CD4-positive, alpha-beta T cell treated with Interleukin-21 for 1 hour (primary cell): ENCODE measurements at places on chromosomes 3 and 15.

DNA sequence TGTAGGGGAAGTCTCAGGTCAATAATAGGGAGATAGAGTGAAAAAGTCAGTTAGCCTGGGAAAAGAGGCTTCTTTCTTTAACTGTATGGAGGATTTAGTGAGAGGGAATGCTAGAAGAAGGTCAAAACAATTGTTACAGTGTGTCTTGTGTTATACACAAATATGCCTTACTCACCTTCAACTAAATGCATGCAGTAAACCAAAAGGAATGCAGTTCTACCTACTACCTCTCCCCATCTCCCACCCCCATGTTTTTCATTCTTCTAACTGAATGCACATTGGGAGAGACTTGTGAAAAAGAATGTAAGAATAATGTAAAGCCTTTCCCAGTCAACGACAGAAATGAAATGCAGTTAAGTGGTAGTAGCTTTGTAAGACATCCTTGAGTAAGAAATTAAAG is 33.8 kb downstream of the CCDC66 start:
- DNase-seq = no peak

- peak; percentile 40 for DNase-seq
These were observed at the start of gene THSD4 for GRCh38 chr15:71114887-71115566. Gene THSD4 (plus strand): TSS chr15:71115471.

GRCh38 chr15:51030649-51031316 is 63.9 kb downstream of the TNFAIP8L3 start:
- no peak for DNase-seq

- no peak for DNase-seq
These were observed 171.0 kb upstream of the SMAD3 start for GRCh38 chr15:66894363-66894762.

- DNase-seq = no peak
These were observed 276.7 kb downstream of the ADAMTSL3 start for GRCh38 chr15:83930392-83931212.

DNA sequence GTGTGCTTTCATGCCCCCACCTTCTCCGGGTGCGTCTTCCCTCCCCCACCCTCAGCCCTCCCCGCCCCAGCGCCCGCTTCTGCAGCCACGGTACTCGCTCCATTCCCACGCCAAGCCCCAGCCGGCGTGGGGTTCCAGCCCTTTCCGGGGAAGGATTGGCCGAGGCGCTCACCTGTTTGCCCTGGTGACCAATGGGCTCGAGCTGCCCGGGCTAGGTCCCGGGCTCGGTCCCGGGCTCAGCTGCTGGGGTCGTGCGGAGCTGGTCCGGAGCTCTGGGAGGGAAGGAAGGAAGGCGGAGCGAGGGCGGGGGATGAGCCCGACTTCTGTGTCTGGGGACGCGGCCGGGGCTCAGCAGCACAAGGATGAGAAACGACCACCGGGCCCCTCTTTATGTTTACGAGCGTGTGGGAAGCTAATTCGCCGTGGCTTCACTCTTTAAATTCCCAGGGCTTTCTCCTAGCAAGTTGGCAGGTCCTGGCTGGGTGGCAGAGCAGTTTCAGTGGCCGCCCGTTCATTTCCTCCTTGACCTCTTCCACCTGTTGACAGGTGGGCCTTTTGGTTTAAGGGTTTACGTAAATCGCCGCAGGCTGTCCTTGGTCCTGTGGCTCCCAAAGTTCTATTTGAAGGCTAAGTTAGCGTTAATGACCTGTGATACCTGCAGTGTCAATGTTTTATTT is at the start of gene IGSF10:
Gene IGSF10, minus strand, starts transcription at position 288 of the 677 bp plus-strand sequence. CDS start 2,352 bp downstream, outside the sequence.
- no peak for DNase-seq
